Frontal cortex (tissue), 4 donors: ENCODE measurements at places on chromosomes 11 and 22.

DNA sequence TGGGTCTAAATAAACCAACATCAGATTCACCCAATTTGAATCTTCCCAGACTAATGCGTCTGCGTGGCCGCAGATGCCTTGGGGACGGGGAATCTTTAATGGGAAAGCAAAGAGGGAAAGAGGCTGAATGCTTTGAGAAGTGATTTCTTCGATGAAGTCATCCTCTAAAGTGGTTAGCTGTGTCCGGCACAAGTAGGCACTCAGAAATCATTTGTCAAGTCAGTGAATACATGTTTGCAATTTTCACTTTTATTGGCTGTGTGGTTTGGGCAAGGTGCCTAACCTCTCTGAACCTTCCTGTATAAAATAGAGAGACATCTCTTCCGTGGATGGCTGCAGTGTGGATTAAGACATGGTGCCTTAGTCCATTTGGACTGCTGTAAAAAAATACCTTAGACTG lies 19.7 kb upstream of the IFT27 start:
- DNase-seq = no peak

DNA sequence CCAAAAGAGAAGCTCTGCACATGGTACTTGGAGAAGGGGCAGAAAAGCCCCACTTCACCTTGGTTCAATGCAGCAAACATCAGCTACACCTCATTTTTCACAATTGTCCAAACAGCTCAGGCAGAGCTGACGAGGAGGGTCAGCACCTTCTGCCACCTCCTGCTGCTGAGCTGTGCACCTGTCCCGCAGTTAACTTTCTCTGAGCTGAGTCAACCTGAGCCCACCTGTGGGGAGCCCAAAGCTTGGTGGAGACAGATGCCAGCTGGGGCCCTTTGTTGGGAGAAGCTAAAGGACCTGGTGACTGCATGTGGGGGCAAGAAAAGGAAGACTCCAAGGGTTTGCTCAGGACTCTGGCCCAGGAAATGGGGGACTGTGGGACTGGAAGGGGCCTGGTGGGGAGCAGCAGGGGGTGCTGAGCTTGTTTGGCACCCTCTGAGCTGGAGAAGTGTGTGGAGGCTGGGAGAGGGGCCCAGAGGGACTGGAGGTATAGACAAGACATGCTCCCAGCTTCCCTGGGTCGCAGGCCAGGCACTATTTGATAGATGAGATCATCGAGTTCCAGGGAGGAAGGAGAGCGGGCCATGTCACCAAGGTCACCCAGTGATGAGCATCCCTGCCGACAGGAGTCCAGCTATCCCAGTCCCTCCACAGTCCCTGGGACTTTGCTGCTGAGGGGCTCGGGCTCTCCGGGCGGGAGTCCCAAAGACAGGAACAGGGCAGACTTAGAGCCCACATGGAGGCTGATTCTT lies 53.5 kb downstream of the KCNJ4 start:
- no peak for DNase-seq

- DNase-seq = no peak
Measured at GRCh38 chr22:42977569-42977968, 37.4 kb downstream of the PACSIN2 start.

- DNase-seq = no peak
Measured at GRCh38 chr22:31244046-31244942, 32.2 kb downstream of the LIMK2 start.

DNA sequence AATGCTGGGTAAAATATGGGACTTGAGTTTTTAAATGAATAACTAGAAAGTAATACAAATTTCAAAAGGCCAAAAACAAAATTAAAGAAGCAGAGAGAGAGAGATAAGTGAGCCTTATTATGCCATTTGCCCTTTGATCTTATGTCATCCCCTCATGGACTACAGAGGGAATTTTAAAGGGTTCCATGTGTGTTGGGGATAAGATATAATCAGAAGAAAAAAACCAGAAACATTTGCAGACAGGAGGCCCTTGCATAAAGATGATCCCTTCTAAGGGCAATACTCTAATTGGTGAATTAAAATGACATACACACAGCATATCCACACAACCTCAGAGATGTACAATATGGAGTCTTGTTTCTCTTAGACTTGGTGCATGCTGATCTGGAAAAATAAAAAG lies 406.6 kb upstream of the LARGE1 start:
- DNase-seq = no peak

DNA sequence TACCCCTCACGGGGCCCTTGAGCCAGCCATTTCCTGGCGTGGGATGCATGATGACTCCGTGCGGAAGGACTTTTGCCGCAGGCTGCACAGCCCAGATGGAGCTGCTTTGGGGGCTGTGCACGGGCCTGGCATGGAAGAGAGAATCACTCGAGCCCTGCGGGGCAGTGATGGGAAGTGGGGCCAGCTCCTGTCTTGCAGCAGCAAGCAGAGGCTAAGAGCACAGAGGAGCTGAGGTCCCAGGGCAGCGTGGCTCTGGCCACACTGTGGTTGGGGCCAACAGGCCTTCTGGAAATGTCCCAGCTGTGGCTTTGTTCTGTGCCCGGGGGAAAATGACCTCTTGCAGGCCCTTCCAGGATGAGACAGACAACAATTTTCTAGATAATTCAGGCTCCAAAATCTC lies 92.7 kb upstream of the TIMP3 start:
- DNase-seq = no peak

- no peak for DNase-seq
Measured at GRCh38 chr22:35538801-35539321, 1.8 kb upstream of the RASD2 start.

GRCh38 chr11:103079833-103080232 lies 12.1 kb downstream of the DCUN1D5 start:
- no peak for DNase-seq

DNA sequence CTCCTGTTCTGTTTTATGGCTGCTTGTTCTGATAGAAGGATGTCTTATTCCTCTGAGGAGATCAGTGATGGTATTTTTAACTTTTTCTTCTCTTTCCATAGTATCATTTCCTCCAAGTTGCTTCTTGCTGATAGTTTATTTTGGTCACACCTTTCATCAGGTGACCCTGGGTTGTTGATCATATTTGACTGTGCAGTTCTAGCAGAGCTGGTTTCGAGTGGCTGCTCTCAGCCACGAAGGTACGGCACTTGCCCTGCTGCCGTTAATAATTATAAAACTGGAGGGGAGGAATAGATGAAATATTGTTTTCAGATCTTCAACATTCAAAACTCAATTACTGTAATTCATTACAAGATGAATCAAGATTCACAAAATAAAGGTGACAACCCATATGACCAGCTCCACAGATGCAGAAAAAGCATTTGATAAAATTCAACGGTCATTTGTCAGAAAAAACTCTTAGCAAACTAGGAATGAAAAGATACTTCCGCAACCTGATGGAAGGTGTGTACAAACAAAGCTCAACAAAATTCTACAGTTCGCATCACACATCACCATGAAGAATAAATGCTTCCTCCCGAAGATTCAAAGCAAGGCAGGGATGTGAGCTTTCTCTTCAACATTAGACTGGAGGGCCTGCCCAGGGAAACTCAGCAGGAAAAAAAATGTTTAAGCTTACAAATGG lies 59.2 kb upstream of the RTL6 start:
- DNase-seq = no peak

GRCh38 chr11:66840317-66841091 lies 2.7 kb upstream of the RCE1 start:
- DNase-seq = no peak

DNA sequence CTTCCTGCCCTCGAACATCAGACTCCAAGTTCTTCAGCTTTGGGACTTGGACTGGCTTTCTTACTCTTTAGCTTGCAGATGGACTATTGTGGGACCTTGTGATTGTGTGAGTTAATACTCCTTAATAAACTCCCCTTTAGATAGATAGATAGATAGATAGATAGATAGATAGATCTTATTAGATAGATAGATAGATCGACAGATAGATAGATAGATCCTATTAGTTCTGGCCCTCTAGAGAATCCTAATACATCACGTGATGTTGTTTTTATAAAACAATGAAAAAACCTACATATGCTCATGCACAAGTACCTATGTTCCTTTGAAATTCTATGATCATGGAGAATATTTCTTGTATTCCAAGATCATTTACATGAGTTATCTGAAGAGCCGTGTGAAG lies 23.9 kb downstream of the APOBEC3H start:
- DNase-seq = no peak
